Calu3 (cell line): ENCODE measurements at places on chromosomes 12 and 14. TPM values are rescaled to one million over a fixed set of nuclear protein-coding genes. Genes with fewer than 3 reads are reported as not detected.

DNA sequence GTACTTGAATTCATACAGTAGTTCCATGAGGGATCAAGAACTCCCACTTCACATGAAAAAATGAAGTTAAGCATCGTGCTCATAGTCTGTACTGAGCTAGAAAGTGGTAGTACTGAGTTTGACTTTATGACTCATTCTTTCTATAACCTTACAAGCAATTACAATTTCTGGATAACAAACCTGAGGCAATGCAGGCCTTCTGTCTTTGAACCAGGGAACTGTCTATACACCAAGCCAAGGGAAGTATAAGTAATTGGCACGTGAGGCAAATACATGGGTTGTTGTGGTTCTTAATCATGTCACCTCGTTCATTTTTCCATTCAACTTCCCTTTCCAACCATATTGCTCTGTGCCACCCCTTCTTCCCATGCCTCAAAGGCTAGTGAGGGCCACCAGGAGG is 16.8 kb downstream of the GNS start:
- no peak for DNase-seq
- peaks cover 20% of the 10 kb centered on the region for H3K4me1 ChIP-seq
- H3K27me3 ChIP-seq = no peaks in the 10 kb centered on the region
- peaks cover 27% of the 10 kb centered on the region for H3K36me3 ChIP-seq

GRCh38 chr12:126248871-126249403 is 1183.7 kb downstream of the AACS start:
- H3K4me3 ChIP-seq = no peak overlapping the region
- H3K27ac ChIP-seq = no peak overlapping the region
- no peaks in the 10 kb centered on the region for H3K36me3 ChIP-seq

DNA sequence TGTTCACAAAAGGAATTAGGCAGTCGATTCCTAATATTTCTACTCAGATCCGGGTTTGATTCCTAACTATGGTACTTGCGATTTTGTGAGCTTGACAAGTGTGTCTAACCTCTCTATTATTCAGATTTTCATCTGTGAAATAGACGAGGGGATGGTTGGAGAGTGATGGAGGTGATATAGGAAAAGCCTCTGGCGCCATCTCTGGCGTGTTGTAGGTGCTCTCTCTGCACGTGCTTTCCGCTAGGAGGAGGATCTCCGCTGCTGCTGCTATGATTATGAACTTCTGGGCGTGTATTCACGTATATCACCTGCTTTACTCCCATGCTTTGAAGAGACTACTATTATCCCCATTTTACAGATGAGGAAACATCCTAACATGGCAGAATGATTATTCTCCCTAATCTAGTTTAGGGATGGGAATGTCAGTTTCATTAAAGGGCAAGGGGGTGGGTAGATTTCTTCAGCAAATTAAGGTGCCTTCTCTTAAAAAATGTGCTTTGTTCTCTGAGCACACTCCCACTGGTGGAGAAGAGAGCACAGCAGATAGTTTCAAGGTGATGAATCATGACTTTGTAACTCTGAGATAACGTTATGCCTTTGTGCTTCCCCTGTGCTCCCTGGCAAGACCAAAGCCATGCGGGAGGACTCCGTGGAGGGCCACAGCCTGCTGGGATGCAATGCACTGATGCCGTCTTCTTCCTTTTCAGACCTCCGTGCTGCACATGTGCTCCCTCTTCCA is 97.1 kb downstream of the PRIMA1 start:
- H3K4me1 ChIP-seq = no peaks in the 10 kb centered on the region
- no peak overlapping the region for H3K4me3 ChIP-seq
- H3K27me3 ChIP-seq = peaks cover 72% of the 10 kb centered on the region
- no peaks in the 10 kb centered on the region for H3K36me3 ChIP-seq

- peaks cover 16% of the 10 kb centered on the region for H3K4me1 ChIP-seq
- no peak overlapping the region for H3K27ac ChIP-seq
- DNase-seq = peak; percentile 13
- H3K27me3 ChIP-seq = no peaks in the 10 kb centered on the region
- H3K4me3 ChIP-seq = no peak overlapping the region
Observed at GRCh38 chr14:31270196-31270772, 62.7 kb upstream of the HECTD1 start.

DNA sequence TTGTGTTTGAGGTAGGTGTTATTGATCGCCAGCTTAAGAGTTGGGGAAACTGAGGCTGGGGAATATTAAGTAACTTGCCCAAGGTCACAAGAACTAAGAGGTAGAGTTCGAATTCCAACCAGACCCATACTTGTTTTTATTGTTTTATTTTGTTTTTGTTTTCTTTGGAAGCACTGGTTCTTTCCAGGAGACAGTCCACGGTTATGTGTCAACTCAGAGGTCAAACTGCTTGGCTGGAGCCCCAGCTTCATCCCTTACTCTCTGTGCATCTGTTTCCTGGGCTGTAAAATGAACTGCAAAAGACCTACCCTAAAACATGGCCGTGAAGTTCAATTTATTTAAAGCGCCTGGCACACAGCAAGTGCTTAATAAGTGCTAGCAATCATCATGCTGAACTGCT is 74.4 kb upstream of the MAP1LC3B2 start:
- H3K4me1 ChIP-seq = no peaks in the 10 kb centered on the region
- no peak for DNase-seq
- H3K27ac ChIP-seq = no peak overlapping the region
- no peak overlapping the region for H3K4me3 ChIP-seq
- H3K36me3 ChIP-seq = no peaks in the 10 kb centered on the region

Gene ATL1
- 3.1 and 4.9 TPM in 2 replicates for total RNA-seq

Gene KRT85
- total RNA-seq = not detected in 2 replicates
